Stimulated activated CD4-positive, alpha-beta T cell treated with anti-CD3 and anti-CD28 coated beads, Interleukin-2, amount 100 ng/mL, for 48 hours (primary cell): ENCODE measurements at places on chromosomes 11 and 22.

GRCh38 chr11:65055538-65055937, 2.8 kb downstream of the NAALADL1 start:
- no peak for DNase-seq

DNA sequence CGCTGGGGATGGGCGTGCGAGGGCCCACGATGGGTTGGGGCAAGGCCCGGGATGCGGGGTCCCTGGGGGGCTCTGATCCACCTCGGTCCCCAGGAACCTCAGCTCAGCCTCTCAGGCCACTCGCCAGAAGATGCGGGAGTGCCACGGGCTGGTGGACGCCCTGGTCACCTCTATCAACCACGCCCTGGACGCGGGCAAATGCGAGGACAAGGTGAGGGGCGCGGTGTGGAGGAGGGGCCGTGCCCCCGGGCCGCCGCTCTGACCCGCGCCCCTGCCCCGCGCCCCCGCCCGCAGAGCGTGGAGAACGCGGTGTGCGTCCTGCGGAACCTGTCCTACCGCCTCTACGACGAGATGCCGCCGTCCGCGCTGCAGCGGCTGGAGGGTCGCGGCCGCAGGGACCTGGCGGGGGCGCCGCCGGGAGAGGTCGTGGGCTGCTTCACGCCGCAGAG, 6.3 kb downstream of the PKP3 start:
- no peak for DNase-seq

GRCh38 chr22:50684501-50684900, 11.9 kb downstream of the SHANK3 start:
- no peak for DNase-seq

GRCh38 chr11:9049959-9050358, 41.4 kb downstream of the SCUBE2 start:
- DNase-seq, result no peak

- DNase-seq, result no peak
These were observed 61.2 kb upstream of the ARHGAP20 start for GRCh38 chr11:110773442-110773841.

- no peak for DNase-seq
These were observed 4.6 kb downstream of the HYLS1 start for GRCh38 chr11:125892071-125892470.

- no peak for DNase-seq
These were observed 41.5 kb downstream of the TBC1D22A start for GRCh38 chr22:46803936-46804335.

- DNase-seq, result no peak
These were observed 3.1 kb upstream of the GALNT18 start for GRCh38 chr11:11624926-11625325.

DNA sequence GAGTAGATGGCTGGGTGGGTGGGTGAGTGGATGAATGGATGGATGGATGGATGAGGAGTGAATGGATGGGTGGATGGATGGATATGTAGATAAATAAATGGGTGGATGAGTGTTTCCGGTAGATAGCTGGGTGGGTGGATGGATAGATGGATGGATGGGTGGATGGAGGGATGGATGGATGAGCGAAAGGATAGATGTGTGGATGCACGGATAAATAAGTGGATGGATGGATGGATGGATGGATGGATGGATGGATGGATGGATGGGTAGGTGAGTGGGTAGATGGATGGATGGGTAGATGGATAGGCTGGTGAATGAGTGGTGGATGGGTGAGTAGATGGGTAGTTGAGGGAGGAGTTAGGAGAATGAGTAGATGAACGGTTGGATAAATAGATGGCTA, 349.3 kb downstream of the MN1 start:
- no peak for DNase-seq

DNA sequence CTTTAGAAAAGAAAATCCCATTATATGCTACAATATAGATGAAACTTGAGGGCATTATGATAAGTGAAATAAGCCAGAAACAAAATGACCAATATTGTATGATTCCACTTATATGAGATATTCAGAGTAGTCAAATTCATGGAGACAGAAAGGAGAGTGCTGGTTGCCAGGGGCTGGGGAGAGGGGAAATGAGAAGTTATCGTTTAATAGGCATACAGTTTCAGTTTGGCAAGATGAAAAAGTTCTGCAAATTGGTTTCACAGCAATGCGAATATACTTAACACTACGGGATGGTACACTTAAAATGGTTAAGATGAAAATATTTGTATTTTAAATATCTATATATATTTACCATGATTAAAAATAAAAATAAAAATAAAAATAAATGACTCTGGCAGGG, 31.1 kb upstream of the RDX start:
- DNase-seq, result no peak

DNA sequence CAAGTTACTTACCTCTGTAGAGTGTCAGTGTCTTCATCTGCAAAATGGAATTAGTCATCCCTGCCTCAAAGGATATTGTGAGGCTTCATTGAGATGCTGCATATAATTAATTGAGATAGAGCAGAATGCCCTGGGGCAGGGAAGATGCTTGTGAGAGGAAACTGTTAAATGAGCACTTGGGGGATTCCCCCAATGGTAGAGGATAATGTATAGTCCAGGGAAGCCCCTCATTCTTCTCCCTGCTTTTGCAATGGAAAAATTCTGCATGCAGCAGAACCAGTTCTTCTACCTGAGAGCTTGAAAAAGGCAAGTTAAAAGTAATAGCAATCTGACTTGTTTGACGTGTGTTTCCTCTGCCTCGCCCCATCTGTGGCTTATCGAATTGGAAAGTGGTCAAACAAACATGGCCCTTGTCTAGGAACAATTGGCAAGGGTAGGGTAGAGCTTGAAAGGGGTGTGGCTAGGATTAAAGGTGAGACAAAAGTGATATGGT, 90.9 kb downstream of the NAV2 start:
- DNase-seq, result no peak

DNA sequence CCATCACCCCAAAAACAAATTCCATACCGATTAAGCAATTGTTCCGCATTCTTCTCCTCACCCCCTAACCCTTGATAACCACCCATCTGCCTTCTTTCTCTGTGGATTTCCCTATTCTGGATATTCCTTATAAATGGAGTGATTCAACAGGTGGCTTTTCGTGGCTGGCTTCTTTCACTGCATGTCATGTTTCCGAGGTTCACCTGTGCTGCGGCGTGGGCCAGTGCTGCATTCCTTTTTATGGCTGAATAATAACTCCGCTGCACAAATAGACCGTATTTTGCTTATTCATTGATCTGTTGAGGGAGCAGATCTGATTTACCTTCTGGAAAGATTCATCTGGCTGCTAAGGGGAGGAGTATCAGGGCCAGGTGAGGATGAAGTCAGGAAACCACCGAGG, 94.8 kb upstream of the ASPHD2 start:
- DNase-seq, result no peak

GRCh38 chr11:100810146-100810545, 123.1 kb downstream of the ARHGAP42 start:
- no peak for DNase-seq

DNA sequence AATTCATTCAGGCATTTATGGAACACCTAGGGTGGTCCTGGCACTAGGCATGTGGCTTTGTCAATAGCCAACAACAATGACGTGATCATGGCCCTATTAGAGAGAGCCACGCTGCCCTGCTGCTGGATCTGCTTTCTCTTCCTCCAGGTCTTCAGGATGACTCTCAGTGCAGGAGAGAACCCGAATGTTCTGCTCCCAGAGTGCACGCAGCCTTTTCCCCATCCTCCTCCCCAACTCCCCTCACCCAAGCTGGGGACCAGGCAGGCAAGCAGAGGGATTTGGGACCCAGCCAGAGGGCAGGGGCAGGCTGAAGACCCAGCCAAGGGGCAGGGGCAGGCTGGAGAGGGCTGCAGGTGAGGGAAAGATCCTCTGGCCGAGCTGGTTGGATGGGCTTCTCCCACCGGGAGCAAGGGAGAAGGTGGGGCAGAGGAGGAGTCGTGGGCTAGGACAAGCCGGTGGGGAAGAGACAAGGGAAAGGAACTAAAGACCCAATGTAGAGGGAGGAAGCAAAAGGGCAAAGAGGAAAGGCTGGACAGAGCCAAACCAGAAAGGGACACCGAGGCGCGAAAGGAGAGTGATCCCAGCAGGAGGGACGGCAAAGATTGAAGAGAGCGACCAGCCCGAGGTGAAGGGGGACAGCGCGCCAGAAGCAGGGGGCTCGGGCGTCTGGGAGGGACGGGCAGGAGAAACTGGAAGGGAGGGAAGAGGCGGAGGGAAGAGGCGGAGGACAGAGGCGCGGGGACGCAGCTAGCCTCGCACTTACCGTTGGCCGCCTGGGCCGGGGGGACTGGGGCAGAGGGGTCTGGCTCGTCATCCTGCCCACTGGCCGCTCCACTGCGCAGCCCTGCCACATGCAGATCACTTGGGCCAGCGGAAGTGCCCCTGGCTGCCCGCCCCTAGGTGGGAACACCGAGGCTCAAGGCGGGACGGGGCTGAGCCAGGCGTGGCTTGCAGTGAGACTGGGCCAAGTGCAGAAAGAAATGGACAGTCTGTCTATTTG, at the start of gene KCTD14:
Gene KCTD14, minus strand, starts transcription at position 880 of the 1,000 bp plus-strand sequence. Its CDS starts 27 bp downstream, at position 853.
- DNase-seq, result no peak

GRCh38 chr11:67662835-67663531, 11.4 kb downstream of the ALDH3B2 start:
- DNase-seq, result no peak

DNA sequence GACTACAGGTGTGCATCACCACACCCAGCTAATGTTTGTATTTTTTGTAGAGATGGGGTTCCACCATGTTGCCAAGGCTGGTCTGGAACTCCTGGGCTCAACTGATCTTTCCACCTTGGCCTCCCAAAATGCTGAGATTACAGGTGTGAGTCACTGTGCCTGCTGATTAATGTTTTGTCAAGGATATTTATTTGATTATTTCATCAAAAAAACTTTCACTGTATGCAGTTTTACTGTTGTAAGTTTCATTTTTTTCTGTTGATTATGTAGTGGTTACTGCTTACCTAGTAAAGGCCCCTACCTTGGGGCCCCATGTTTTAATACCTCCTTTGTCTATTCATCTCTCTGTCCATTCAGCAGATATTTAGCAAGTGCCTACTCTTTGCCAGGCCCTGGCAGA, 16.7 kb upstream of the FAM168A start:
- DNase-seq, result no peak

DNA sequence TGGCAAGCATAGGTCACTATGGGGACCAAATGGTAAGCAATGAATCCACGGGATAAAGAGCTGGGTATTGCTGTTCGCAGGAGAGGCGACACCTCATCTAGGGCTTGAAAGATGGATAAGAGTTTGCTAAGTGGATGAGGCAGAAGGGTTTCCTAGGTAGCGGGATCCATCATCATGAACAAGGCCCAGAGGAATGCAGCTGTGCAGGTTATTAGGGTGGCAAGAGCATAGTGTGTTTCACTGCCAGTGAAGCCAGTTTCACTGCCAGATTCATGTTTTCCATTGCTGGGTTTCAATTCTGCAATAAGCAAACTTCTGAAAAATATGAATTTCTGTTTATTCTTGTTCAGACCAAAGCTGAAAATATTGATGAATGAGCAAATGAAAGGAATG, 27.2 kb downstream of the WEE1 start:
- DNase-seq, result no peak

DNA sequence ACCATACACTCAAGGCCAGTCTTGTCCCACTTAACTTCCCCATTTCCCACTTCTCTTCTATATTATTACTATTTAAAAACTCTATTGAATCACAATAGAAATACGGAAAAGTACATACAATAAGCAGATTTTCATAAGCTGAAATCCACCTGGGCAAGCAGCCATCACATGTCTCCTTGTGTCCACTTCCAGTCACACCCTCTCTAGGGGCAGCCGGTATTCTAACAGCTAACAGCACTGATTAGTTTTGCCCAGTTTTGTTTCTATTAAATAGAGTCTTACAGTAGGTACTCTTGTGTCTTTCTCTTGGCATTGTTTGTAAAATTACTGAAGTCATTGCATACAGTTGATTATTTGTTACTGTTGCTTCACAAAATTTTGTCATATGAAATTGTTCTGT, 37.8 kb downstream of the PPP6R3 start:
- no peak for DNase-seq

GRCh38 chr11:86950661-86950995, 4.6 kb downstream of the FZD4 start:
- DNase-seq, result no peak

DNA sequence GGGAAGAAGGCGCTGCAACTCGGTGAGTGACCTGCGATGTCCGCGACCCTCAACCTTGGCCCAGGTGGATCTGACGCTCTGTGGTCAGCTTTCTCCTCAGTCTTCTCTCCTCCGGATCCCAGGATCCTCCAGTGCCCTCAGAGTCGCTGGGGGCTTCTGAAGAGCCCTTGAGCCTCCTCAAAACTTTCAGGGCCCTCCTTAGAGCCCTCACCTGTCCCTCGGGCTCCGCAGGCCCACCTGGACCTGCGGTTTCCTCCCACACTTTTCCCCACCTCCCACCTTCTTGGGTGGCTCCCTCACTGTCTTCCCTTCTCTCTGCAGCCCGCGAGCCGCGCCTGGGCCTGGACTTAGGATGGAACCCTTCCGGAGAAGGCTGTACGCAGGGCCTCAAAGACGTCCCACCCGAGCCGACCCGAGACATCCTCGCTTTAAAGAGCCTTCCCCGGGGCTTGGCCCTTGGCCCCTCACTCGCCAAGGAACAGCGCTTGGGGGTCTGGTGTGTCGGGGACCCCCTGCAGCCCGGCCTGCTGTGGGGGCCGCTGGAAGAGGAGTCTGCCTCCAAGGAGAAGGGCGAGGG, 335 bp downstream of the ZNF408 start:
- no peak for DNase-seq

- DNase-seq, result no peak
These were observed 9.7 kb downstream of the PDGFD start for GRCh38 chr11:104154296-104154695.

GRCh38 chr22:46798366-46799350, 36.2 kb downstream of the TBC1D22A start:
- DNase-seq, result peak; percentile 82

DNA sequence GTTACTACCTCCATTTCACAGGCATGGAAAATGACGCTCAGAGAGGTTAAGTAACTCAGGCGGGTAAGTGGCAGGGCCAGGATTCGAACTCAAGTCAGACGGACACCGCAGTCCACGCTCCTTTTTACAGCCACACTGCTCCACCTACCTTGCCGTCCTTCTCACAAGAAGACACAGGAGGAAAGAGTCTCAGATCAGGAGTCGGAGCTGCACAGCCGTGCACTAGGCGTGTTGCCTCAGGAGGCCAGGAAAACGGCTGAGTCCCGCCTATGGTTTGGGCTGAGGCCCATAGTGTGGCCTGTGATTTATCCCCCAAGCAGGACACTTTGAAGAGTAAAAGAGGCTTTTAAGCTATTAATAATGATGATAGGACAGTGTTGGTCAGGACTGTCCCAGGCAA, 44.7 kb upstream of the CD5 start:
- no peak for DNase-seq

DNA sequence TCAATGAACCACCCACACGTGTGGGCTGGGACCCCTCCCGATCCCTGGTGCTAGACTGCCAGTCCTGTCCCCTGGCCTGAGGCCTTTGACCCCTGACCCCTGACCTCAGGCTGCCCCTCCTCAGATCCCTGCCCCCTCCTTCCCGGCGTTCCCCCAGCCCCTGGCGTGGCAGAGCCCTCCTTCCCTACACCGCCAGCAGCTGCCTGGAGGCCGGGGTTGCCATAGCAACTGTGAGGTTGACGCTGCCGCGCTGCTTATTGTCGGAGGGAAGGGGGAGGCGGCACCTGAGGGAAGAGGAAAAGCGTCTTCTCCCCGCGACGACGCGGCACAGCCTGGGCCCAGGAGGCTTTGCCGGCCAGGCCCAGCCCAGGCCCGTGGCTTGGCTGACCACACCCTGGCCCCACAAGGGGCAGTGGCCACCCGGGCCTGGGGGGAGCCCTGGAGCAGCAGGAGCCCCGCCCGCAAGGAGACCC, 32.6 kb downstream of the SHANK3 start:
- DNase-seq, result no peak
